ENCODE measurements at places on chromosomes 5 and 9. TPM values are rescaled to one million over a fixed set of nuclear protein-coding genes. Genes with fewer than 3 reads are reported as not detected.

MATR3 gene
- 82.8 TPM for polyA plus RNA-seq

SET gene
- polyA plus RNA-seq: 198 TPM

SAXO1 gene
- polyA plus RNA-seq: not detected

PALM2AKAP2 gene
- polyA plus RNA-seq: 2.3 TPM

CCNO gene
- 0.94 TPM for polyA plus RNA-seq

DNA sequence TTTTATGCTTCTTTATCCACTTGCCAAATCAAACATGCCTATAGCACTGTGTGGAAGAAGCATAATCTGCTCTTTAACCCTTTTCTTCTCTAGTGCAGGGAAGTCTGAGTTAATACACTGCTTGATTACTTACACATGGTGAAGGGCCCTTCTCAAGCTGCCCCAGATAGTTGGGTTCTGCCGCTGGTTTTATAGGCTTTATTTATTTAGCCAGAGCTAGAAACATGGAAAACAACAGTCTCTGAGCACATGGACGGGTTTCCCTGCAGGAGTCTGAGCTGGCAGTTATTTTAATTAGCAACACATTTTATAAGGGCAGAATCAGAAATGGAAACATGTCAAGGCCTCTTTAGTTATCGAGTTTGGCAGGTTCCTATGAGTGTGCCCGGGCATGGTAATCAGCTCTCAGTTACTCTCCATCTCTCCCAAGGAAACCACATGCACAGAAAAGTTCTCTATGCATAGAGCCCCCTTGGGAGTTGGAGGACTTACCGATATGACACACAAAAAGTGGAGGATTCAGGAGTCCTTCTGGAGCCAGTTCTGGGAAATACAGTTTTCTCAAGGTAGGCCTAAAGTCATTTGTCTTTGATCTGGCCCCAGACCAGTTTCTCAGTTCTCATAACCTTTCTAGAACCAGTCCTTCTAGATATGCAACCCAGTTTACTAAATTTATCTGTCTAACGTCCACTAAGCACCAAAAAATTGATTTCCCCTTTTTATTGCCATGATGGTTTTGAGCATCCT, 564.8 kb downstream of the ACTL7B start:
- no peak for DNase-seq

- no peak for DNase-seq
Measured at GRCh38 chr5:4019841-4020240, 424.2 kb downstream of the IRX1 start.

DNA sequence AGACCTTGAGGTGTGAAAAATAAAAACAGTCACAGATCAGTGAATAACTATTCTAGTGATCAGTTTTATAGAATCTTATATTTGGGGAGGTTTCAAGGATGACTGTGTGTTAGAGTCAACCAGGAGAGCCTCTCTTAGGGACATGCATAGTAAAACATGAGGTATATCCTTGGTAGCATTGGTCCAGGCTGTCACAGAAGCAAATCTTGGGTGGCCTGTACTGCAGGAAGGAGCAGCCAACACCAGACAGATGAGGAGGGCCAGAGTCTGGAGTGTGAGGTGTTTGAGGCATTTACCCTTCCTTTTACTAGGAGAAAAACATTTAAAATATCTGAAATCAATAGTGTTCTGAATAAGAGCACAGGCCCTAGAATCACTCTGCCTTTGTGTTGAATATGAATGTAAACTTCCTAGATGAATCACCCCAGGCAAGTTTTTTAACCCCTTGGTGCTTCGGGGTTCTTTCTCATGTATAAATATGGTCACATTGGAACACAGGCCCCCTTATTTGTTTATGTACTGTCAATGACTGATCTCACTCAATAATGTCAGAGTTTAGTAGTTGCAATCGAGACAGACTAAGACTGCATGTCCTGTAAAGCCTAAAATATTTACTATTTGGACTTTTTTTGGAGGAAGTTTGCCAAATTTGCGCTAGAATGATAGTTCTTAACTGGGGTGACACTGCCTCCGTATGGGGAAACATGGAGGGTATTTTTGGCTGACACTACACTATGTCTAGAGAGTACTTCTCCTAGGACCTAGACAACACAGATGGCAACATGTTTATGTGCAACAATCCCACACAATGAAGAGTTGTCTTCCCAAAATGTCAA, 416.5 kb upstream of the POU5F2 start:
- no peak for DNase-seq

DNA sequence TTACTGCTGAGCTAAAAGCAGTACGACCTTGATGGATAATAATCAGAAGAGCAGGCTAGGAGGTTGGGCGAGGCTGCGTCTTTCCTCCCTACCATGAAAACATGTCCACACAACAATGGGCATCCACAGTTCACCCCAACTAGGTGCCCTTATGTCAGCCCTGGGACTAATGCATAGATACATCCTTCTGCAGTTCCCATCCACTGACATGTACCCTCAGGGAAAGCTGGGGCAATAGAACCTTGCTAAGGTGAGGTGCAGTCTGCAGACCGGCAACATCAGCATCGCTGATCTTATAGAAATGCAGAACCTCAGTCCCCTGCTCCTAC, 697 bp upstream of the PRUNE2 start:
- no peak for DNase-seq

DNA sequence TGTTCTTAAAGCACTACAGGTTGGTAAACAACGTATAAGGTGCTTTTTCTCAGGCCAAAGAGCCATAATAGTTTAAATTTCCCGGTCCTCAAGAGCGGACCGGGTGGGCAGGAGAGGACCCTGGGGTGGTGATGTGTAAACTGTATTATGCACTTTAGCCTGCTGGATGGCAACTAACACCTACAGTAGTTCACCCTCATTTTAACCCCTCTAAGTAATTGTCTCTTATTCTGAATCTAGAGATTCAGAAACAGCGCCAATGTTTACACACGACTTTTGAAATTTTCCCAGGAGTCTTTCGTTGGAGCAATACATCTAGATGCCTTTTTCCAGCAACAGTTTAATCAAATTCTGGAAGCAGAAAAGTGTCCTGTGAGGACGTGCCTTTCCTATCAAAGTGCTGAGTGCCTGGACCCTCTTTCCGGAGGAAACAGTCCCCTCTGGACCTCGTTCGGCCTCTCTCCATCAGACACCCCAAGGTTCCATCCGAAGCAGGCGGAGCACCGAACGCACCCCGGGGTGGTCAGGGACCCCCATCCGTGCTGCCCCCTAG, 676 bp upstream of the OCLN start:
- DNase-seq: no peak

- no peak for DNase-seq
Measured at GRCh38 chr9:102405218-102405867, 589.8 kb upstream of the CYLC2 start.

DNA sequence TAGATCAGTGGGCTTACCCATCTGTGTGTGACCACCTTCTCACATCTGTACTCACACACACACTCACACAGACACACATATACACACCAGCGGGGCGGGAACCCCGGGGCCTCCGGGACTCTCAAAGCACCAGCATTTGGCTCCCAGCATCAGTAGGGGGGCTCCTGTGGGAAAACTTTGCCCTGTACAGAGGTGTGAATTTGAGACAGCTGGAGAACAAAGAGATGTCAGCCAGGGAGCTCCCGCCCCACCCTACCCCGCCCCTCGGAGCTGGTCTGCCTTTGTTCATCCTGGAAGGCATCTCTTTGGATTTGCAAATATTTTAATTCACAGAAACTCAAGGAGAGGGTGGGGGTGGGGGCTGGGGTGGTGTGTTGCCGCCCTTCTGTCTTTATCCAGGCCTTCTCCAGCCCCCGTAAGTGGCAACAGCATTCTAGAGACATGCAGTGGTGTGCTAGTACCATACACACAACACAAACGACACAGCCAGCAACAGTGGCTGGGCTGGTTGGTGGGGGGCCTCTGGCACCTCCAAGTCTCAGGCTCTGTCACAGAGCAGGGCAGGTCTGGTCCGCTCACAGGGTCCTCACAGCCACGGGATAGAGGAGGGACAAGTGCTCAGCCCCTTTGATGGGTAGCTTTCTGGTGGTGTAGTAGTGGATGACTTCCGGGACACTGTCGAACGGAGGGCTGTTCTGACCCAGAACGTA, 15.5 kb upstream of the SLC25A51 start:
- DNase-seq: no peak

GRCh38 chr9:109795613-109796012, 15.6 kb downstream of the PALM2AKAP2 start:
- DNase-seq: no peak

- DNase-seq: no peak
Measured at GRCh38 chr9:97954550-97954989, 16.6 kb upstream of the HEMGN start.

DNA sequence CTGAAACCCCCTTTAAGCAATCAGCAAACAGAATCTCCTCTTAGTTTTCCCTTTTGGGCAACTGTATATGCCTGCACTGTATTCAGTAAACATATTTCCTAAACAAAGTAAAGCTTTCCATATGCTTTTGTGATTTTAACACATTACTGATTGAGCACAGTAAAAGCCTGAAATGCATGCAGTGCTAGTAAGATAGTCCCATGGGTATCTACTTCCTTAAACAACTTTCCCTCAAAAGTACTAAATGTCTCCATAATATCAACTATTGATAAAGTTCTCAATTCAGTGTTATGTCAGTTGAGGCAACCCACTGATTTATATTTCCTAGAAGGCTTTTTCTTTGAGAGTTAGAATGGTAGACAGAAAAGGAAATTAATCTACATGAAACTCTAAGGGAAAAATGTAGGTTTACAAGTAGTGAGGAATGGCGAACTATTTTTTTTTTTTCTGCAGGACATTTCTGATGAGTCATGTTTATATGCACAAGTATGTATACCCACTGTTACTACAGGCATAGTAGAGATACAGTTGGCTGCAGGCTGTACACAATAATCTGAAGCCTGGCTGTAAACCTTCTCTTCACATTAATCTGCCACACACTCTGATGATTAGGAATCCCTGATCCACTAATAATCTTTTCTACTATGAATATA, 31.2 kb upstream of the CEP120 start:
- no peak for DNase-seq

- no peak for DNase-seq
Measured at GRCh38 chr5:134406390-134406789, 5.3 kb downstream of the CDKN2AIPNL start.

GRCh38 chr5:53453898-53454718, 26.3 kb upstream of the FST start:
- no peak for DNase-seq

- DNase-seq: peak; percentile 49
Measured at GRCh38 chr9:16824545-16825330, 45.7 kb downstream of the BNC2 start.

- no peak for DNase-seq
Measured at GRCh38 chr5:164600274-164600673, 1094.9 kb downstream of the MAT2B start.

Data from keratinocyte (primary cell).